ENCODE measurements at places on chromosomes 3 and 15. TPM values are rescaled to one million over a fixed set of nuclear protein-coding genes. Genes with fewer than 3 reads are reported as not detected.

- no peak for DNase-seq
Observed at GRCh38 chr3:75303741-75304140, 360.4 kb upstream of the FRG2C start.

GRCh38 chr3:46130631-46131310, 77.3 kb downstream of the CCR1 start:
- DNase-seq: no peak

DNA sequence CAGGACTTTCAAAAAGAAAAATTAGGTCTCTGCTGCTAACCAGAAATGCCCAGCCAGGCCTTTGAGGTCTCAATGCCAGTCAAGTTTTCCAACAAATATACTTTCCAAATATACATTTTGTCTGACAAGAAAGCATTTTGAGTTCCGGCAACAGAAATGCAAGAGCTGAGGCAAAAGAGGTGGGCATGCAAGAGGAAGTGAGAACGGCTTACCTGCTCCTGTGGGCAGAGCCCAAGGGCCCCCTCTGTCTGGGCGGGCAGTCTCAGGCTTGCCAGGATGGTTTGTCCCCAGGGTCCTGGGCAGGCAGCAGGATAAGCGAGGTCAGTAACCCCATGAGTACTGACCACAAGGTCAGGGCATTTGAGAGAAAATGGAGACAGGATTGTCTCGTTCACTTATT, 136.1 kb upstream of the TOPAZ1 start:
- DNase-seq: no peak

DNA sequence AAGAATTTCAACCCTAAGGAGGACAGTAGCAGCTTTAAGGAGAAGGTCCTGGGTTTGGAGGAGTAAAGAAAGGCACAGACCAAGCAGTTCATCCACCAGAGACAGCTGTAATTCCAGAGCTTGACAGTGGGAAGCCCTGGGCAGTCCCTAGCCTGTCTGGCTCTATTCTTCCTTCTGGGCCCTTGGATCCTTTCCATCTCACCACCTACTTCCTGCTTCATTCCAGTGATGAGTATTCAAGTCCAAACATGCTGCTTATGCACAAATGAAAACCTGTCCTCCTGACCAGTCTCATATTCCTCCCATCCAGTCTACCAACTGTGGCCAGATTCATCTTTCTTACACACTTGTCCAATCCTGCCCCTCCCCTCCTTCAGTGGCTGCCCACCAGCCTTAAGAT, 171.4 kb downstream of the CNTN3 start:
- DNase-seq: no peak

DNA sequence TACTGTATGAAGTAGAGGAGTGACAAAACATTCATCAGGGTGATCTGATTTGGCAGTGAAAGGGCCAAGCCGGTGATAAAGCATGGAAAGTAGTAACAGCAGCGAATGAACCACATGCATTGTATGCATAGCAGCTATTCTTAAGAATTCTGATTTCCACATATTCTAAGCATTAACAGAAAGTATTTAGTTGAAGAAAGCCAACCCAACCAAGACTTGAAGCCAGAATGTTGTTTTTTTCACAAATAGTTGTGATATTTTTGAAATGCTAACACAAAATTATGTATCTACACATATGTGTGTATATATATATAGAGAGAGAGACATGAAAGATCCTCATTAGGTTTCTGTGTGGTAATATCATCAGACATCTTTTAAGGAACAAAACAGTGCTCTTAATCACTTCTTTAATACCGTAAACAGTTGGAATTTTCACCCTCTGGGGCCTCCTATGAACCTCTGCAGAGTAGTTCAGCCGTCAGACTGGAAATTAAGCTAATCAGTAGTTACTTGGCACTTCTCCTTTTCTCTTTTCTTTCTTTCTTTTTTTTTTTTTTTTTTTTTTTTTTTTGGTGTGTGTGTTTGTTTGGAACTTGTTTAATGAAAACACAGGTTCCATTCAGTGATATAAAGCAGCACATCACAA, 139.6 kb downstream of the CMSS1 start:
- DNase-seq: no peak

- DNase-seq: no peak
Observed at GRCh38 chr15:31442699-31443111, 116.1 kb downstream of the KLF13 start.

GRCh38 chr3:37271611-37272010, 97.2 kb upstream of the LRRFIP2 start:
- DNase-seq: no peak

DNA sequence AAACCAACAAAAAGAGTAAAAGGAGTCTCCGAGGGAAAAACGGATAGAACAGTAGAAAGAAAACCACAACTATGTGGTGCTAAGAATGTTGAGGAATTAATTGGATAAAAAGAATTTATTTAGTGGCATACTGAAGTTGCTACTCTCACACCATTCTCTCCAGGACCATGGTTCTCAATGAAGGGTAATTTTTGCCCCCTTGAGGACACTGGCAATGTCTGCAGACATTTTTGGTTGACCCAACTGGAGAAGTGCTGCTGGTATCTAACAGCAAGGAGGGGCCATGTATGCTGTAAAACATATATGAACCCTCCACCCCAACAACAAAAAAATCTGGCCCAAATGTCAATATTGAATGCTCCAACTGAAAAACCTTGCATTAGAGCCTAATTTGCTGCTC, 85.9 kb upstream of the CSPG5 start:
- no peak for DNase-seq

DNA sequence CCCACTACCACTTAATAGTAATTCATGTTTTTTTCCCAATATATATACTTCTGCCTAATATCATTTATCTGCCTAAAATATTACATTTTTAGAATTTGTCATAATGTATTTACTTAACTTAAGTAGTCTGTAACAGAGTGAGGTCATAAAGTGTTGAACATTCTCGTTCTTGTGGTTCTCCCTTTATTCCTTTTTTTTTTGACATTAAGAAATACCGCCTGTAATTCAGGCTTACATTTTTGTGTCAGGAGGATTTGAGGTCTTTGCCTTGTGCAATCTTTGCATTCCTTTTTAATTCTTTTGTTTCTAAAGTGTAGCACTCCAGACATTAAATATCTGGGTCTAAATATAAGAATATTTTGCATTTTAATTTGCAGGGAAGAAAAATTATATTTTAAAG, 315.4 kb downstream of the PTPRG start:
- DNase-seq: no peak

GRCh38 chr15:57436961-57437360, 60.7 kb downstream of the CGNL1 start:
- DNase-seq: no peak

Gene AHSG
- total RNA-seq: 1.9 TPM

Gene PLSCR1
- total RNA-seq: 180 TPM

Gene PLCL2
- total RNA-seq: 15.0 TPM
